ENCODE measurements at places on chromosomes 3 and 15.

GRCh38 chr3:128617270-128617556 is 33.4 kb downstream of the RPN1 start:
- no peak for DNase-seq

GRCh38 chr3:56923526-56924224 is 121.9 kb upstream of the ARHGEF3 start:
- DNase-seq: peak; percentile 50

DNA sequence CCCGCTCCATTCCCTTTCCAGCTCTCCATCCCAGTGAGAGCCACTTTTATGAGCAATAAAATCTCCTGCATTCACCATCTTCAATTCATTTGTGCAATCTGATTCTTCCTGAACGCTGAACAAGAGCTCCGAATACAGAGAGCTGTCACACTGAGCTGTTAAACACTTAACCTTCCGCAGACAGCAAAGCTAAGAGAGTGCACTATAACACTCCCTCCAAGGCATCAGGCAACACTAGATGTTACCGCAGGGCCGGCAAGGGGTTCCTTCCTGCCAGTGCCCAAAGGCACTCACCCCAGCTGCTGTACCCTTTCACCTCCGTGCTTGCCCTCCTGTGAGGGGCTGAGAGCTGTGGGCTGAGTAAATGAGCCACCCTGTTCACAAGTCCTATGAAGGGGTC is 85.6 kb downstream of the BCHE start:
- DNase-seq: no peak

GRCh38 chr15:40357246-40357645 is 773 bp upstream of the DISP2 start:
- DNase-seq: no peak

- no peak for DNase-seq
These were observed 48.9 kb downstream of the ASB7 start for GRCh38 chr15:100651253-100651652.

DNA sequence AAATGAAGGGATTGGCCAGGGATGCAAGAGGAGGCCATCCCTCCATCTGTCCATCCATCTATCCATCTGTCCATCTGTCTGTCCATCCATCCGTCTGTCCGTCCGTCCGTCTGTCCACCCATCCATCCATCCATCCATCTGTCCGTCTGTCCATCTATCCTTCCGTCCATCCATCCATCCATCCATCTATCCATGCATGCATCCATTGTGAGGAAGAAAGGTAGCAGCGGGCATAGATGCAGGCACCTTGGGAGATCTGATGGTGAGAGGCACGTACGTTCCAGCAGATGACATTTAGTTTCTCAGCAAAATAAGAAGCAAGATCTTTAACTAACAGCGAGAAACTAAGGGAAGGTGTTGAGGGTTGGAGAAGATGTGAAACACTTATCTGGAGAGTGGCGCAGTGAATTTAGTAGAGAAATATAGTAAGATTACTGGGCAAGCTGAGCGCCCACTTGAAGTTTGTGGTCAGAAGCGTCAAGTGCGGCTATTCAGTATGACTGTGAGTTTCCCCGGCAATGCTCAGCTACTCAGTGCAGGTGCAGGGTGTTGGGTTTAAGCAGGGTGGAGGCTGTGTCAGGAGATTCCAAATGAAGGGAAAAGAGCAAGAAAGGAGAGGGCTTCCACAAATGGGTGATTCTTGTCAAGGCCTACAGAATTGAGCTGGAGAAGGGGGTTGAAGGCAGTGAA is 22.4 kb upstream of the SRP14 start:
- DNase-seq: no peak

- DNase-seq: no peak
These were observed 908 bp upstream of the RARB start for GRCh38 chr3:25427155-25427554.

DNA sequence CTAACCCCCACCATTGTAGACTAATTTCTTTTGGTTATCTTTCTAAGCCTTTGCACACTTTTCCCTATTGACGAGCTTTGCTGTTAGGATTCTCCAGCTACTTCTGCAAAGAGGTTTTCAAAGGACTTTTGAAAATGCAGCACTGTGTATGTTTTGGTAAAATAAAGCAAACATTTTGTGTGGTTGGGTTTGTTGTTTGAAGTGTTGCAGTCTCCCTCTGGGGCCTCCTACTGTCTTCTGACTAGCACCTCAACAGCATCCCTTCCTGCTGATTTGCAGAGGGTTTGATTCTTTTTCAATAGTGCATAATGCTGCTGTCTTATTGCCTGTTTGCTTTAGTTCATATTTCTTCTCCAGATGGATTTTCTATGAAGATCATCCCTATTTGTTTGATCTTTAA is 775.1 kb upstream of the CFAP20DC start:
- DNase-seq: no peak

- DNase-seq: no peak
These were observed 545.7 kb downstream of the MCTP2 start for GRCh38 chr15:94777037-94777436.

- no peak for DNase-seq
These were observed 303.6 kb upstream of the ARPP21 start for GRCh38 chr3:35335703-35336102.

- DNase-seq: no peak
These were observed 66.4 kb upstream of the CCNL1 start for GRCh38 chr3:157226173-157226847.

- no peak for DNase-seq
These were observed 418.6 kb upstream of the KCNMB2 start for GRCh38 chr3:178117641-178118040.

GRCh38 chr3:115851571-115851970 is 228.3 kb downstream of the GAP43 start:
- DNase-seq: no peak

All from globus pallidus (tissue), 1 donor.